Ammon's horn (tissue), 1 donor: ENCODE measurements at places on chromosomes 11 and 22.

- DNase-seq: no peak
These were observed 38.6 kb upstream of the CARS1 start for GRCh38 chr11:3095712-3096361.

GRCh38 chr11:86934582-86934900, 20.7 kb downstream of the FZD4 start:
- no peak for DNase-seq

GRCh38 chr11:2708757-2709281, 9.0 kb upstream of the KCNQ1OT1 start:
- DNase-seq: no peak

- no peak for DNase-seq
These were observed 9.3 kb upstream of the TYR start for GRCh38 chr11:89168396-89168795.

DNA sequence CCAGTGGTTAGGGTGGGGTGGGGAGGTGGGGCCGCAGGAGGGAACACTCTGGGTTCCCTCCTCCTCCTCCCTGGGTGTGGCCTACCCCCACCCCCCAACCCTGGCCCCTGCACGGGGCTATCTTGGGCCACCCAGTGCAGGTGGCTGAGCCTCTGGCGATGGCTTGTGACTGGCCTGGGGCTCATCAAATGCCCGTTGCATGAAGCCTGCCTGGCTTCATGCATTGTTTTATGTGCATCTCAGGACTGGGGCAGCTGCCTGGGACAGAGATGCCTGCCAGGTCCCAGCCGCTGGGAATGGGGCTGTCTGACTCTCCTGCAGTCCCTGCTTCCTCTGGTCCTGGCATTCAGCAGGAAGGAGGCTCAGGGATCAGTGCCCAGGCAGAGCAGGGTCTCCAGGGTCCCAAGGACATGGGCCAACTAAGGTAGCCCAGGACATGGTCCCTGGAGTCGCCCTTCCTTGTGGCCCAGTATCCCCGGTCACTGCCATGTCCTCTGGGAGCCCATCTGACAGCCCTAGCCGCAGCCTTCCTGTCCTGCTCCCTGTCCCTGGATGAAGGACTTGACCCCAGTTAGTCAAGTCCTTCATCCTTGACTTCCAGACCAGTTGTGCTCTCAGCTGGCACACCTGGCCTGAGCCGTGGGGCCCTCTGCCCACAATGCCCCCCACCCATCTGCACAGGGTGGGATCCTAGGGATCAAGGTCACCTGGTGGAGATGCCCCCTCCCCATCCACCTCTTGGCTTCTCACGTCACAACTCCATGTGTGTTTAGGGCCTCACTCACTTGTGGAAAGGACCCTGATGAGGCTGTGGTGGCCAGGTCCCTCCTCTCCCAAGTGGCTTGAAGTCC, 112.1 kb upstream of the FGF3 start:
- no peak for DNase-seq

- no peak for DNase-seq
These were observed 4.6 kb downstream of the PLAAT2 start for GRCh38 chr11:63558459-63559157.

DNA sequence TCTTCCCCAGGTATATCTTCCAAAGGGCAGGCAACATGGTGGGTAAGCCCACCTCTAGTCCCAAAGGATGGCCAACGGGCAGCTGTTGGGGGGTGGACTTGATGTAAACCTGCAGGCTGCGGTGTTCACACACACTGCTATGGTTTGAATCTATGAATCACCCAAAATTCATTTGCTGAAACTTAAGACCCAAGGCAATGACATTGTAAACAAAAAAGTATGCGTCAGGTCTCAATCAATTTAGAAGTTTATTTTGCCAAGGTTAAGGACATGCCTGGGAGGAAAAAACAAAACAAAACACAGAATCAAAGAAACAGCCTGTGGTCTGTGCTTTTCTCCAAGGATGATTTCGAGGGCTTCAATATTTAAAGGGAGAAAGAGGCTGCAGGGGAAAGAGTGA, 18.3 kb downstream of the RCN1 start:
- DNase-seq: no peak

DNA sequence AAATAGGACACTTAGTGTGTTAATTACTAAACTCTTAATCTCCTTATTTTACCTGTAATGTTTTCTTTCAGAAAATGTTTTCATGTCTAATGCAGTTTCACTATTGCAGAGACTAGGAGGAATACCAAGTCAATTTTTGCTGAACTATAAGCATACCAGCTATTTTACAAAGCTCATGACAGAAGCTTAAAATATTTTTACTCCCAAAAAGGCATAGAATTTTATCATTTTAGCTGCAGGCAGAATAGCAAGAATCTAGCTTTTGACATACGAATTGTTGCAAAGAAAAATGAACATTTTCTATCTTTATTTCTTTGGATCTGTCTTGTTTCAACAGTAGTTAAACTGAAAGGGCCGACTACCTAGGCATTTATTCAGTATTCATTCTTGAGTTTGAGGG, 366.9 kb downstream of the FAT3 start:
- no peak for DNase-seq
